ENCODE measurements at places on chromosomes 16 and 17.

GRCh38 chr16:84528322-84528721 is 23.9 kb upstream of the MEAK7 start:
- DNase-seq, result no peak

DNA sequence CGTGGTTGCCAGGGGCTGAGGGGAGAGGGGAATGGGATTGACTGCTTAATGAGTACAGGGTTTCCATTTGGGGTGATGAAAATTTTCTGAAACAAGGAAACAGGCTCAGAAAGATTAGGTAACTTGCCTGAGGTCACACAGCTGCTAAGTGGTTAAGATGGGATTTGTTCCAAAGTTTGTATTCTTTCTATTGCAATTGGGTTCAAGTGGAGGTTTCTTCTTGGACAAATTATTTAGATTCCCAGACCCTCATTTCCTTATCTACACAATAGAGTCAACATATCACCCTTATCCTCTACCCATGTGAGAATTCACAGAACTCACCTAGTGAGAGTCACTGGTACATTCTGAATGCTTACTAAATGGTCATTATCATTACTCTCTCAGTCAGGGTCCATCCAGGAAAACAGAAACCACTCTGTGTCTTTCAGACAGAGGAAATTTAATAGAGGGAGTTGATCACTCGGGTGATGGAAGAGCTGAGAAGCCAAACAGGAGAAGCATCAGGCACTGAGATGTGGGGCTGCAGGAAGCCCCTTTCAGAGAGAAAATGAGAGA is 22.6 kb downstream of the CACNG4 start:
- DNase-seq, result no peak

GRCh38 chr16:11155284-11155806 is 100.7 kb downstream of the SOCS1 start:
- DNase-seq, result no peak

GRCh38 chr16:71889147-71889546 is 5.2 kb upstream of the ZNF821 start:
- DNase-seq, result no peak

DNA sequence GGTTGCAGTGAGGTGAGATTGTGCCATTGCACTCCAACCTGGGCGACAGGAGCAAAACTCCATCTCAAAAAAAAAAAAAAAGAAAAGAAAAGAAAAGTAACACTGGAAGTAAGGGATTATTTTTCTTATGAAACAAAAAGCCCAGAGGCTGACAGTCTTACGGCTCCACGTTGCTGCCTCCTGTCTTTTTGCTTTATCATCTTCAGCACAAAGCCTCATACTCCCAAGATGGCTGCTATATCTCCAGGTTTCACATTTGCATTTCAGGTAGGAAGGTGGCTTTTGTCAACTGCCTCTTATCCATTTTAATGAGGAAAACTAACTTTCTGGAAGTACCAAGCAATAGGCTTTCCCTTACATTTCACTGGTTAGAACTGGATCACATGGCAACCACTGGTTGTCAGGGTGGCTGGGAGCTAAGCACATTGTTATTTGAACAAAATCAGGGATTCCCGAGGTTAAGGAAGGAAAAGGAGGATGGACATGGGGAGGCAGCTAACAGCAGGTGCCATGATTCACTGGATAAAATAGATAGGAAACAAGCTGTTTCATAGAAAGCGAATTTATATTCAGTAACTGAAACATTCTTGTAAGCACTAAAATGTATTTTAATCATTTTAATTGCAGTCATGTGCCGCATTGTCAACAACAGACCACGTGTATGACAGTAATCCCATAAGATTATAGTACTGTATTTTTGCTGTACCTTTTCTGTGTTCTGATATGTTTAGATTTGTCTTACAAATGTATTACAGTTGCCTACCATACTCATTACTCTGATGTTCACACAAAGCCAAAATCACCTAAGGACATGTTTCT is 58.6 kb downstream of the KSR1 start:
- DNase-seq, result no peak

- DNase-seq, result no peak
These were observed 1.9 kb downstream of the GLTPD2 start for GRCh38 chr17:4790705-4791088.

DNA sequence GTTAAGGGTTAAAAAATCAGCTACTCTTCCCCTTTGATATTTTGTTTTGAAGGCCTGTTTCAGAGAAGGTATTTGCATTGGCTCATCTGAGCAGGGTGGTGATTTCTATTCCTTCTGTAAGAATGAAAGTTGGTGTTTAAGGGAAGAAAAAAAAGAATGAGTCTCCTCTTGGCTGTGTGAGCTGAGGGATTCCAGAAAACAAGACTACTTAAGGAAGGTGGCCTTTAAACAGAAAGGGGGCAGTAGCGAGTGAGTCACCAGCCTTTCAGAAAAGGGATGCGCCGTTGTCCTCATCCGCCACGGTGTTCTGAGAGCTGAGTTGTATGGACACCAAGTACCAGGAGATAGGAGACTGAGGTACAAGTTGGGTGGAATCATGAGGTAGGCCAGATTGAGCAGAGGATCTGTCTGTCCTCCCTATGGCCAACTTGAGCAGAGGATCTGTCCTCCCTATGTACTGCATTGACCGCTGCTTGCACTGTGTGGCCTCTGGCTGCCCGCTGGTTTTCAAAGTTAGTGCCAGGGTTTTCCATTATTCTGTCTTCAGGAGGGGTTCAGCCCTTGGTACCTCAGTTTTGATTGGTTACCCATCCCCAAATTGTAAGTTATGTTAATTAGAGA is 8.2 kb downstream of the PRKCA start:
- DNase-seq, result no peak

DNA sequence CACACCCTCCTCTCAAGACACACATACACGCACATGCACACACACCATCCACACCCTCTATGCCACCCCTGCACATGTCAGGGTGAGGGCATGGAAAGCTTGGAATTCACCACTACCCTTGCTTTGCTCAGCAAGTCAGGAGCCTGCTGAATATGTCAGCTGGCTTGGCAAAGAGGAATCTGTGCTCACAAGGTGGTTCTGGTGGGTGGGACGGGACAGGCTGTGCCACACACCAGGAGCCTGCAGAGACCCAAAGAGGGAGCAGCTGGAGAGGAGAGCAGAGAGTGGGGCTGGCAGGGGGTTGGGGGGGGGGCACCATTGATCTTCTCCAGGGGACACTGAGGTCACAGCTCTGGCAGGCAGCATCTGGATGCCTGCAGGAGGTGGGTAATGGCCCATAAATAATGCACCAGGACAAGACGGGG is 48.7 kb upstream of the NDRG4 start:
- no peak for DNase-seq

DNA sequence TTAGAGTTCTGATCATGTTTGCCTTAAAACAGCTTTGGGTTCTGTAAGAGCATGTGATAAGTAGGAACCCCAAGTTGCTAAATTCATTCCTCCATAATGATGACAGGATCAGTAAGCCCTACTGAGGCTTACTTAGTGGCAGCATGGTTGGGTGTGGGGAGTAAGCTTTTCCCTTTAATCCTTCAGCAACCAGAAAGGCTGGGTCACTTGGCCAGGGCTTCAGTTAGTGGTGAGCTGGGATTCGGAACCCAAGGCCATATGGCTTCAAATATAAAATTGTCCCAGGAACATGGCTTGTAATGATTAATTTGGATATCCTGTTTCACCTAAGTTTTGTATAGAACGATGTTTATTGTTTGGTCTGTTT is 850 bp downstream of the GINS3 start:
- DNase-seq, result no peak

DNA sequence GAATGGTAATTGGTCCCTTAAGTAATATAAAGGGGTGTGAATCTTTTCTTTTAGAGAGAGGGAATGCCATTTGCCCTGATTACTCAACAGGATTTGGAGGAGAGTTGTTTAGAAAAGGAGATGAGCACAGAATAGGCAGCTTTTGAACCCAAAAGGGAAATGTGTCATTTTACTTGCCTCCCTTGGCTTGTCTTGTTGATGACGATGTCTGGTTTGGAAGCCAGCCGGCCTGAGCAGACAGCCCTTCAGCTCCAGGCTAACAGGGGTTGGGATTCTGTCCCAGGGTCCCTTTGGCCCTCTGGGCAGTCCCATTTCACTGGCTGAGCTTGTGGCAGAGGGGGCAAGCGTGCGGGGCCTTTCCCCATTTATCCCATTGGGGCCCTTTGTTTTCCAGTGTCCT is 22.3 kb upstream of the PRKAR1A start:
- no peak for DNase-seq

GRCh38 chr17:49003557-49004511 is 6.6 kb downstream of the IGF2BP1 start:
- DNase-seq, result no peak

- DNase-seq, result no peak
These were observed 2.1 kb downstream of the KRT10 start for GRCh38 chr17:40820228-40820838.

DNA sequence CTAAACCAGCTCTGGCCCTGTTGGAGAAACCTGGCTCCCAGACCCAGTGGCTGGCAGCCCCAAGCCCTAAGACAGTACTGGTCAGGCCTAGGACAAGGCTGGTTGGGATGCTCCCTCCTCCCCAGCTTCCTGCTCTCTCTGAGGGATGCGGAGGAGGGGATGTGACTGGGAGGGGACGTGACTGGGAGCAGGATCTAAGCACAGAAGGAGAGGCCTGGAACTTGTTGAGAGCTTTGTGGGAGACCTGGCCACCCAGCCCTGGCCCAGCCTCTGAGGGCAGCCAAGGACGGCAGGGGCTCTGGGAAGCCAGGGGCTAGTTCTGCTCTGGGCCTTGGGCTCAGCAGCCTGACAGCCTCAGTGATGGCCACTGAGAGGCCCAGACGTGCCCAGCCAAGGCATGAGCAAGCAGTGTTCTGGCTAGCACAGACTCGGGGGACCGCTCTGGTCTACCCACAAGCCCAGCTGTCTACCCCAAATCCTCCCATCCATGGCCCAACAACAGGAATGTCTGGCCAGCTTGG is 22.8 kb downstream of the ATP6V0D1 start:
- DNase-seq, result no peak

DNA sequence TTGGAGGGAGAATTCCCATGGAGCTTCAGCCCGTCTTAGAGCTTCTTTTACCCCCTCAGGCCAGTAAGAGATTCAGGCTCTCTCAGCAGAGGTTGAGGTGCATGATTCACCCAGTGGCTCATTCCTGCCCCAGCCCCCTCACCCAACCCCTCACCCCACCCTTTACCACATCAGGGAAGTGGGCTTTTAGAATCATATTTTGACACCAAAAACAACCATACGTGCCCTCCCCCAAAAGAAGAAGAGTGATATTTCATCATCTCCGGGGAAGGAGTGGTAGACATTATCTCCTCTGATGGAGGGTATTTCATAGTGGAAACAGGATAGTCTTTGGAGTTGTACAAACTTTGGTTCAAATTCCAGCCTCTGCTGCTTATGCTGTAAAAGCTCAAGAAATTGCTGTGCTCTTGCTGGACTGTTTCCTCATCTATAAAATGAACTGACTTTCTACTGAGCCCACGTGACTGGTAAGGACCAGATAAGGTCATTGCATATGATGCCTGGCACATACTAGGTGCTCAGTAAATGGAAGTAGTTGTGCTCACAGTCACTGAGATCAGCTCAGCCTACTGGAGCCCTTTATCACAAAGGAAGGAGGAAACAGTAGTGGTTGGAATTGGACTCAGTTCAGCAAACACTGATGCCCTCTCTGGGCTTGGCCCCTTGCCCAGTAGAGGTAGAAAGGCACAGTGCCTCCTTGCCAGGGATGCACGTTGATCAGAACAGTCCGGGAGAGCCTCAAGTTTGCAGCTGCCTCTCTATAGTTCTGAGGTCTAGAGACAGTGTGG is 18.3 kb upstream of the CCL5 start:
- DNase-seq, result peak; percentile 66

DNA sequence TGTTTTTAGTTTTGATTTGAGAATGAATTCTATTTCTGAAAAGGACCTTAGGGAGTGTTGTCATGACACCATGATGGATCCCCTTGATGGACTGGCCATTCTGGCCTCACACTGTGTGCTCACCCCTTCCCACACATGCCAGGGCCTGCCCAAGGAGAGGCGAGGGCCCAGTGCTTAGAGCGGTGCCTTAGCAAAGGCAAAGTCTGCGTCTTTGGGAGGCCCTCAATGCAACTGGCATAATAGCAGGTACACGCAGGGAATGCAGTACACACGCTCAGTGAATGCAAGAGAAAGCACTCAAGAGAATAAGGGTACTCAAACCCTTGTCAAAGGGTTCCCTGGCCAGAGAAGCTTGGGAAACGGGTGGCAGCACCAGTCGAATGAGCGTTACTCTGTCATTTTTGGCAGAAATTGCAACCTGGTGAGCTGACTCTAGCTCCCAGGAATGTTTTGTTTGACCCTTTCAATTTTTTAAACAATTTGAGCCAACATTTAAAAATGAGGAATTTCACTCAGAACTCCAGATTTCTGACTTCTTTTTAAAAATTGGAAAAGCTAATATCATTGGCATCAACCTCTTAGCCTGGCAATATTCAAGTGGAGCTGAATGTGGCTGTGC is 32.1 kb downstream of the NKD1 start:
- no peak for DNase-seq

GRCh38 chr17:35083071-35083470 is 19.6 kb upstream of the RFFL start:
- no peak for DNase-seq

DNA sequence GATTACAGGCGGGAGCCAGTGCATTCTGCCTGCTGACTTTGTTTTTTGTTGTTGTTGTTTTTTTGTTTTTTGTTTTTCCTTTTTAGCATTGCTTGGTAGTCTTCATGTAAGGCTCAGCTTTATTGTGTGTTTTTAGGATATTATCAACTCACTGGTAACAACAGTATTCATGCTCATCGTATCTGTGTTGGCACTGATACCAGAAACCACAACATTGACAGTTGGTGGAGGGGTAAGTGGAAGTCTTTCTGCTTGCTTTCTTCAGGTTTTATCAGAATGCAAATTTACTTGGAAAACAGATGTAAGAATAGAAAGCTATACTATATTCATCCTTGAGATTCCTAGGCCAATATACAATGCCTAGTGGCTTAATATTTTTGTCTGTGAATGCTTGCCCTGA is 3.3 kb upstream of the CMTM1 start:
- DNase-seq, result no peak

DNA sequence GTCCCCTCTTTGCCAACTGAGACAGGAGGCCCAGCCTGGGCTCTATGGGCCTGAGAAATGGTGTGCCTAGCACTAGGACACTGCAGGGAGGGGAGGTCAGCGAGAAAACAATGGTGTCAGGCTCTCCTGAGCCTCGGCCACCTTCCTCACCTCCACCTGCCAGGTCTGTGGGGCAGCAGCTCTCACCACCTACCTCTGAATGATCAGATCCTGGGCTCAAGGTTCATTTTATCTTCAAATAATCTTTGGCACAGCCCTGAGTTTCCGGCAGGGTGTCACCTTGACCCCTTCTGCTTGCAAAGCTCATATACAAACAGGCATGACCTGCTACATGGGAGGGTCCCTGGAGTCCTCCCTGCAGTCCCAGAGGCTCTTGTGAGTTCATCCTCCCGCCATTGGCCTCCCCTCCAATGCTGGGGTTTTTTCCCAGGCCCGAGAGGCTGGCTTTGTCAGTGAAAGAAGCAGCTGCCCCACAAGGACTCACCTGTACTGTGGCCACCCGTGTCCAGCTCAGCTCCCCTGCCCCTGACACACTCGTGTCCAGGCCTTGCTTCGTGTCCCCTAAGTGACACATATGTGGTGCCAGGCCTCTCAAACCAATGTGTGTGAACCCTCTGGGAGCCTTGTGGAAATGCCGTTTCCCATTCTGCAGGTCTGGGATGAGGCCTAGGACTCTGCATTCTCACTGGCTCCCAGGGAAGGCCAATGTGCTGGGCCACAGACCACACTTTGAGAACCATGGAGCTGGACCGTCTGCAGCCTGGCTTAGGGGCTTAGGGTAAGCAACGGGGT is 176.8 kb upstream of the CIBAR2 start:
- no peak for DNase-seq
